ENCODE measurements at places on chromosomes 4 and X. TPM values are rescaled to one million over a fixed set of nuclear protein-coding genes. Genes with fewer than 3 reads are reported as not detected.

The XG gene
- 0.58 TPM for total RNA-seq

The ADH4 gene
- total RNA-seq: not detected

The L1CAM gene
- total RNA-seq: 5.6 TPM

DNA sequence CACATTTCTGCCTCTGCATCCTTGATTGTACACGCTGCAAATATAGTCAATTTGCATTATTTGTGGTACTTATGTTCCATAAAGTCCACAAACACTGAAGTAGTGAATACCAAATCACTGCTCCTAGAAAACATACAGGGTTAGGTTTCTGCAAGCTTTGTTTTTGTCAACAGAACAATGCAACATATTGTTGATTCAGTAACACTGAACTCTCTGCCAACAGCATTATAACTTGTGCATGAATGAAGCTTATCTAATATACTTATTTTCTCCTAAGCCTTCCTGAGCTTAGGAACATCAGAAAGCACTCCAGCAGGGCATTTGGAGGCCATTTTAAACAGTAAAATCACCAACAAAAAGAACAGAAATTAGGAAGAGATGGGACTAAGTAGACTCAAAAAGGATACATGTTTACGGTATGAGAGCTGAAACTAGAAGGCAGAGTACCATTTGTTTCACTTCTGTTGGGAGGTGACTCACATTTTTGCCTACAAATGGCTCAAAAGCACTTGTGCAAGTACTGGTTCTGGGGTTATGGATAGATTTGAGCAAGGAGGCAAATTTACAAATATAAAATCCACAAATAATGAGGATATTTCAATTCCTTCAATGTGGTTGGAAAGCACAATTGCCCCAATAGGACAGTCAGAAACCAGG lies 14.1 kb downstream of the COX18 start:
- no peak for DNase-seq

DNA sequence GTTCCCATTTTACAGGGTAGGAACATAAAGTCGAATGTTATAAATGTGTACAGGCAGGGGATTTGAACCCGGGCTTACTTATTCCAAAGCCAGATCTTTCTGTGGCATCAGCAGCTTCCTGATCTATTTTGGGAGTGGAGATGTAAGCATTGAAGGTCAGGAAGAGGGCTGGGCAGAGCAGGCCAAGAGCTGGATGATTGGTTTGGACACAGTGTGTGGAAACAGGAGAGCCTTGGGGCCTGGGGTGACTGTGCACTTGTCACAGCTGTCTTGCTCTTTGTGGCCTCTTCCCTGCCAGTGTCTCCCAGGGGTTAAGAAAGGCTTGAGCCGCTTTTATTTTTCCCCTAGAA lies 127.9 kb upstream of the ENPP6 start:
- no peak for DNase-seq

GRCh38 chr4:30924495-30924894 lies 204.3 kb downstream of the PCDH7 start:
- DNase-seq: no peak

- no peak for DNase-seq
Measured at GRCh38 chrX:25941087-25941486, 197.1 kb upstream of the MAGEB18 start.

GRCh38 chrX:130770615-130771014 lies 132.4 kb downstream of the ENOX2 start:
- no peak for DNase-seq

DNA sequence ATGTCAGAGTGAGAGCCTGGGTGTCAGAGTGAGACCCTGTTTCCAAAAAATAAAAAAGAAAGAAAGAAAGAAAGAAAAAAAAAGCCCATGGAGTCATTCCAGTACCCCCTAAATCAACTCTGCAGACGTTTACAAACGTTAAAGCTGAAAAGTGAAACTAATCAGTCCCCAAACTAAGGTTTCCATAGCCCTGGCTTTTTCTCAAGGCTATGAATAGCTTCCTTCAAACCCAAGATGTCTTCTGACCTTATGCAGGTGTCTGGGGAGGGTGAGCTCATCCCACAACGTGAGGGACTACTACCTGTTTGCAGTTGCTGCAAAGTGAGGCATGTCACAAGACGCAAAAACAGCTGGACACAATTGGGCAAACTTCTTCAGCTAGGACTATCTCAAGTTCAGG lies 144.0 kb downstream of the SH3KBP1 start:
- DNase-seq: no peak

GRCh38 chr4:114691865-114692264 lies 93.3 kb downstream of the UGT8 start:
- DNase-seq: no peak
